ENCODE measurements at places on chromosomes 16 and 17.

DNA sequence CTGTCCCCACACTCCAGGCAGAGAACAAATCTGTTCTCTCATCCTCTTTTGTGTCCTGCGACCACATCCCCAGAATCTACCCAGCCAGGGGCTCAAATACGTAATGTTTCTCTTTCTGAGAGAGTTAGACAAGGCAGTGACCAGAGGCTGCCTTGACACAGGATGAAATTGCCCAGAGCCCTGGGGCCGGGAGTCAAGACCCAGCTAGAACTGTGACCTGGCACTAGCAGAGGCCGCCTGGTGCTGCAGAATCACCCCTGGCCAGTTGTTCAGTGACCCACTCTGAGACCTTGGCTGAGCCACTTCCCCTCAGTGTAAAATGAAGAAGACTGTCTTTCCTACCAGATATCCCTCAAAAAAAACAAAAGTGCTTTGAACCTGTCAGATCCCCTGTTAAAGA lies 72.5 kb downstream of the USP22 start:
- DNase-seq, result no peak

DNA sequence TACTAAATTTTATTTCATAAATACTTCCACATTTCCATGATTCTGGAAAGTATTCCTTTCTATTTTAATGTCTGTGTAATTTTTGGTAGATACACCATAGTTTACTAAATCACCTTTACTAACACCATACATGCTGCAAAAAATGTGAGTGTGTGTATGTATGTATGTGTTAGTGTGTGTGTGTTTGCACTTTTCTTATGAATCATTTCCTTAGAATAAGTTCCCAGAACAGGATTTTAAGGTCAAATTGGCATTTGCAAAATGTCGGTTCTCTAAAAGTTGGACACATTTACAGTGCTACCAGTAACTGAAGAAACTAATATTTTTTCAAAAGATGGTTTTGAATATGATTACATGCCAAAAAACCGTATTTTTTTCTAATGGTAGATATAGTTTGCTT lies 137.1 kb downstream of the CYB561 start:
- DNase-seq, result no peak

DNA sequence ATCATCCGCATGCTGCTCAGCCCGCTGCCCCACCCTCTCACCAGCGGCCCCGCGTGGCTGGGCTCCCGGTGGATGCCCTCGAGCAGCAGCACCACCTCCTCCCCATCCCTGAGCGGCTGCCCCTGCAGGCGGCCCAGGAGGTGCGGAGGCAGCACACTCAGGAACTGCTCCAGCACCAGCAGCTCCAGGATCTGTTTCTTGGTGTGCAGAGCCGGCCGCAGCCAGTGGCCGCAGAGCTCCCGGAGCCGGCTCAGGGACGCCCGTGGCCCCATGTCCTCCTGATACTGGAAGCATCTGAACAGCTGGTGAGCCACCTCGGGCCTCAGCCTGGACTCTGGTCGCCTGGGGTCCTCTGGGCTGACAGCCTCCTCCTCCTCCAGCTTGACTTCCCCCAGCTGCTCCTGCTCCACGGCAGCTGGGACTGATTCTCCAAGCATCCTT lies 6.6 kb downstream of the ZSCAN10 start:
- DNase-seq, result no peak

DNA sequence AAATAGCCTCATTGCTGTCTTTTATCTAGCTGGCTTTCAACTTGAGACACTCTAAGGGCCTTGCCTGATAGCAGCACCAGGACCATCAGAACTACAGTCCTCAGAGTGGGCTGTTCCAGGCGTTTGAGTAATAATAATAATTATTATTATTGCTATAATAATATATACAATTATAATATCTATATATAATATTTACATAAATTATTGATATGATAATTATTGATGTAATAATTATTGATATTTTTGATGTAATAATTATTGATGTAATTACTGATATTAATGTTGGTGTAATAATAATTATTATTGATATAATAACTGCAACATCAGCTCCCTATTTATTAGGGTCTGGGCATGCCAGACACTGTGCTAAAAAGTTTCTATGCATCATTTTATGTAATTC lies 25.6 kb upstream of the CRHR1 start:
- DNase-seq, result no peak

DNA sequence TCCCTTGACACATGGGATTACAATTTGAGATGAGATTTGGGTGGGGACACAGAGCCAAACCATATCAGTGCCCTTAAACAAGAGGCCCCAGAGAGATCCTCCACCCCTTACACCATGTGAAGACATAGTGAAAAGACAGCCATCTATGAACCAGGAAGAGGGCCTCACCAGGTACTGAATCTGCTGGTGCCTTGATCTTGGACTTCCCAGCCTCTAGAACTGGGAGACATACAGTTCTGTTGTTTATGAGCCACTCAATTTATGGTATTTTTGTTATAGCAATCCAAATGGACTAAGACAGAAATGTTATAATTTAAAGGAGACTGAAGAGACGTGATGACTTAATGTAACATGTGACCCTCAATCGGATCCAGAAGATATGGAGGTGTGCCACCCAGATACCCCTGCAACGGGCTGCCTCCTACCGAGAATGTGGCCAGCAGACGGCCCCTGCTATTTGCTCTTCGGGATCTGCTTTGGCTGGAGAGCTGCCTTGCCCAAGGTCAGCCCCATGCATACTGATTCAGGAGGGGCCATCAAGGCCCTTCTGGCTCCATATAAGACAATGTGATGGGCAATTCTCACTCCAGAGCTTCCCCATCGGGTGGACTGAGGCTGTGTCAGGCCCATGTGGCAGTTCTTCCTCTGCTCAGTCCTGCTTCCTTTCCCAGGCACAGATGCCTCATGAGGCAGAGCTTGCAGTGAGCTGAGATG lies 80.6 kb downstream of the NETO2 start:
- DNase-seq, result no peak

GRCh38 chr16:49858200-49859124 lies 2.5 kb upstream of the ZNF423 start:
- no peak for DNase-seq

- DNase-seq, result no peak
Measured at GRCh38 chr17:17930674-17931073, 41.5 kb downstream of the TOM1L2 start.

GRCh38 chr17:17886226-17886625 lies 49.4 kb upstream of the SREBF1 start:
- no peak for DNase-seq

DNA sequence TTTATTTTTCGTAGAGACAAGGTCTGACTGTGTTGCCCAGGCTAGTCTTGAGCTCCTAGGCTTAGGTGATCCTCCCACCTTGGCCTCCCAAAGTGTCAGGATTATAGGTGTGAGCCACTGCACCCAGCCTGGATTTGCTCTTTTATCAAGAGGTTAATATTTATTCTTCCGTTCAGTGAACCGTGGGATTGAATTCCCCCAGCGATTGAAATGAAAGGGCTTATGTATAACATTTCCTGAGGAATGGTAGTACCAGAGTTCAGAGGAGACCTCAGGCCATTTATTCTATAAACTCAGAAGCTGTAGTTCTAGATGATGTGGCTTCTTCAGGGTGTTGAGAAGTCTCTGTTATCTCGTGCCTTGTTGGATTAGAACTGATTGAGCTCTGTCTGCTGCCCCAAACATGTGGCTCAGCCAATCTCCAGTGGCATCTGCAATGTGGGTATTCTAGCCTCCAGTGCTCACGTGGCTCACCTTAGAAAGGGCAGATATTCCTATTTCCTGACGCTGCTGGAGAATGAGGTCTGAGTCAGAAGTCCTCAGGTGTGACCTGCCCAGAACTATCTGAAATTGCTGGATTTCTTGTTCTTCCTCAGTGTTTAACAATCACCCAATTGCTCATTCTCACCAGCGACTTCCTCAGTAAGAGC lies 22.5 kb downstream of the HMOX2 start:
- no peak for DNase-seq

DNA sequence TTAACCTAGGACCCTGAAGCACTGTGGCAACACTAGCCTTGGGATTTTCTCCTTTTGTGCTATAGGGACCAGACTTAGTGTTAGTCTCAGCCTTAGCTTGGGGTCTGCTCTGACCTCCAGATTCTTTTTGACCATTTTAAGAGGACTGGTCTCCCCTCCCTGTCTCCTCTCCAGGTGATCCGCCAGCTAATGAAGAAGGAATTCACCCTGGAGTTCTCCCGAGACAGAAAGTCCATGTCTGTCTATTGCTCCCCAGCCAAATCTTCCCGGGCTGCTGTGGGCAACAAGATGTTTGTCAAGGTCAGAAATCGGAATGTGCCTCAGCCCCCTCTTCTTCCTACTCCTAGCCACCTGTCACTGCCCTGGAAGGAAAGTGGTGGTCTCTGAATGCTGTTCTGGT lies 19.5 kb downstream of the ATP2A1 start:
- DNase-seq, result no peak

- DNase-seq, result no peak
Measured at GRCh38 chr17:63494300-63494928, 17.6 kb downstream of the ACE start.

GRCh38 chr16:78900044-78900811 lies 700.3 kb downstream of the MAF start:
- DNase-seq, result no peak

- no peak for DNase-seq
Measured at GRCh38 chr17:49576917-49577649, 1.4 kb downstream of the NXPH3 start.

- no peak for DNase-seq
Measured at GRCh38 chr16:1696863-1697262, 9.1 kb upstream of the MAPK8IP3 start.

GRCh38 chr17:14329900-14330491 lies 29.1 kb downstream of the HS3ST3B1 start:
- no peak for DNase-seq

- no peak for DNase-seq
Measured at GRCh38 chr17:43750153-43750552, 8.4 kb downstream of the SOST start.

DNA sequence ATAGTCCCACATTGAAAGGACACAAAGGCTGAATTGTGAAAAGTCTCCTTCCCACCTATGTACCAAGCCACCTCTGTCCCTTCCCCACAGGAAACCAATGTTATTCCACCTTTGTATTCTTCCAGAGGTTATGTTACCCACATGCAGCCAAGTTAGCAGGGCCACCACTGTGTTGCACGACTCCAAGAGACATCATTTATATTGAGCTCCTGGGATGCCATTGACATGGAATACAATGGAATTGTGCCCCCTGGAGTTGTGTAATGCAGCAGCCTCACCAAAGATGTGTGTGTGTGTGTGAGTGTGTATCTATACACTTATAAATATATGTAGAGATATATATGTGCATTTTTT lies 21.6 kb upstream of the MSI2 start:
- DNase-seq, result no peak

DNA sequence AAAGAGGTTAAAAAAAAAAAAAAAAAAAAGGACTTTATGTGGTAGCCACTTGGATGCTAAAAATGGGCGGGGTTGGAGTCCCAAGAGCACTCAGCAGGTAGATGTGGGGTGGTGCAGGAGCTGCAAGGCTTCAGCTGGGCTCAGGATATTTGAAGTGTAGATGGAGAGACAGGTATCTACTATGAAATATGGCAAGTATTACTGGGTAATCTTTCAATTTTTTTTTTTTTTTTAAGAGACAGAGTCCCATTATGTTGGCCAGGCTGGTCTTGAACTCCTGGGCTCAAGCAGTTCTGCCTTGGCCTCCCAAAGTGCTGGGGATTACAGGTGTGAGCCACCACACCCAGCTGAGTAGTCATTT lies 7.6 kb downstream of the TUFM start:
- DNase-seq, result no peak

DNA sequence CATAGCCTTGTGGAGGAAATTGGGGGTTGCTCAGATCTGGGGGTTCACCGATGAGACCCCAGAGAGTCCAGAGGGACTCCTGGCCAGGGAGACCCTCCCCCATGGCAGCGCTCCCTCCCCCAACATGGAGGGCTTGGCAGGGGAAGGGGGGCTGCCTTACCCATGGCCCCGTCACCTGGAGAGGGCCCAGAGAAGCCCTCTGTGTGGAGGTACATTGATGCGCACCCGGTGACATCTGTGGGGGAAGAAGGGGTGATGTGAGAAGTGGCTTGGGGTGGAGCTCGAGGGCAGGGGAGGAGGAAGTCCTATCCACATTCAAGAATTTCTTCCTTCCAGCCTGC lies 16.2 kb downstream of the ETV4 start:
- no peak for DNase-seq

- DNase-seq, result no peak
Measured at GRCh38 chr17:75817571-75817970, 26.6 kb downstream of the UNC13D start.

DNA sequence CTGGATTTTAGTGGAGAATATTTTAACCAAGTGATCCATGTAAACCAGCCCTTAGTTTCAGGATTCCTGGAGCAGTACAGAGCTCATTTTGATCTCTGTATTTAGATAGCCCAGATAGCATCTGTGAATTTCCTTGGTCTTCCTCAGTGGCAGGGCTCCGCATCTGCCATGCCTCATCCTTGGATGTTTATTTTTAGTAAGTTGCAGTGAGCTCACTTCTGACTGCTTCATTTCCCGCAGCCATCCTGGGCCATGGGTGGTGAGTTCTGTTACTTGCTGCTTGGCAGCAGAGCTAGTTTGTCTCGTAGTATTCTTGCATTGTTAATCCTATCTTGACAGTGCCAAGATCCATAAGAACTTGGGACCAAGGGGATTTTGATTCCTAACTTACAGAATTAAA lies 33.7 kb downstream of the IST1 start:
- no peak for DNase-seq

- peak; percentile 89 for DNase-seq
Measured at GRCh38 chr17:77882481-77883212, 75.9 kb upstream of the TNRC6C start.

DNA sequence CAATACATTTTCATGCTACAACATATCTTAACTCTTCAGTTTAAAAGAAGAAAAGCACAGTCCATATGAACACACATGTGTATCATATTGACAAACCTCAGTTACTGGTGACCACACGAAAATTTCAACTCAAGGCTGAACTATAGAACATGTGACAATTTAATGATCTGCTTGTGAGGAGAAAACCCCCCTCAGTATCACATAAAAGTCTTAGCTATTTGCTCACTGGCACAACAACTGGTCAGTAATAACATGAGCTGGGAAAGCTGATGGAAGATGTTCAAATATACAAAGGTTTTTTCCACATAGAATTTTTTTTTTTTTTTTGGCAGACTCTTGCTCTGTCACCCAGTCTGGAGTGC lies 19.5 kb downstream of the ZNF652 start:
- DNase-seq, result no peak

DNA sequence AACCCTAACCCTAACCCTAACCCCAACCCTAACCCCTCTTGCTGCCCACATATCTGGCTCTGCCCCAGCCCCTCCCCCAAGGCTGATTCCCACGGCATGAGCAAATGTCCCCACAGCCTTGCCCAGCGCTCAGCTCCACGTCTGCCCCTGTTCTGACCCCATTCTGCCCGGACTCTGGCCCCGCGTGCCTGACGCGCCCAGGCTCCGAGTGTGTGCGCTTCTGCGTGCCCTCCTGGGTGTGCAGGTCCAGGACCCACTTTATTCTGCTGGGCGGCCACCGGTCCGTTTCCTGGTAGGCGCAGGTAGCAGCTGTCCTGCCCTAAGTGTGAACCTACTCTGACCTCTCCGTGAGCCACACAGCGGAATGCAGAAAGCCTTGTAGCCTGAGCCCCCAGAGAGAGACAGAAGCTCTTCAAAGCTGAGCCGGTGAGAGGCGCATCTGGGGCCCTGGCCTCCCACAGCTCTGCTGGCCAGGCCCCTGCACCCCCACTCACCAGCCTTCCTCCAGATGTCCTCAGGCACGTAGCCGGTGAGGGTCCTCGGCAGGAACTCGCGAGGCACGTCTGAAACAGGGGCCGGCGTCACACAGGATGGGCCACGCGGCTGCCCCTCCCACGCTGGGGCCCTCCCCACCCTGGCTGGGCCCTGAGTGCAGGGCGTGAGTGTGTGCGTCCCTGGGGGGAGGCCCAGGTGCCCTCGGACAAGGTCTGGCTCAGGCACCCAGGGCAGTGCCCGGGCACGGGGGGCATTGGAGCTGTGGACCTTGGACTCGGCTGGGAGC lies 14.0 kb upstream of the PABPN1L start:
- DNase-seq, result no peak

Measured in effector CD4-positive, alpha-beta T cell (primary cell).